ENCODE measurements at places on chromosomes 7 and 10. TPM values are rescaled to one million over a fixed set of nuclear protein-coding genes. Genes with fewer than 3 reads are reported as not detected.

GRCh38 chr7:179209-179681 lies 13.1 kb upstream of the FAM20C start:
- DNase-seq, result no peak

GRCh38 chr7:18221377-18222293 lies 194.0 kb upstream of the PRPS1L1 start:
- no peak for DNase-seq

GRCh38 chr7:55031075-55031474 lies 12.3 kb downstream of the EGFR start:
- no peak for DNase-seq

GRCh38 chr10:54799506-54799905 lies 1.5 kb downstream of the PCDH15 start:
- DNase-seq, result no peak

Gene CRYGN
- total RNA-seq, result not detected

GRCh38 chr10:81838950-81839349 lies 36.0 kb upstream of the NRG3 start:
- no peak for DNase-seq

Gene ARHGAP22
- 2.3 TPM for total RNA-seq
